Adrenal gland (tissue), 19 donors: ENCODE measurements at places on chromosomes 4 and X. TPM values are rescaled to one million over a fixed set of nuclear protein-coding genes. Genes with fewer than 3 reads are reported as not detected.

DNA sequence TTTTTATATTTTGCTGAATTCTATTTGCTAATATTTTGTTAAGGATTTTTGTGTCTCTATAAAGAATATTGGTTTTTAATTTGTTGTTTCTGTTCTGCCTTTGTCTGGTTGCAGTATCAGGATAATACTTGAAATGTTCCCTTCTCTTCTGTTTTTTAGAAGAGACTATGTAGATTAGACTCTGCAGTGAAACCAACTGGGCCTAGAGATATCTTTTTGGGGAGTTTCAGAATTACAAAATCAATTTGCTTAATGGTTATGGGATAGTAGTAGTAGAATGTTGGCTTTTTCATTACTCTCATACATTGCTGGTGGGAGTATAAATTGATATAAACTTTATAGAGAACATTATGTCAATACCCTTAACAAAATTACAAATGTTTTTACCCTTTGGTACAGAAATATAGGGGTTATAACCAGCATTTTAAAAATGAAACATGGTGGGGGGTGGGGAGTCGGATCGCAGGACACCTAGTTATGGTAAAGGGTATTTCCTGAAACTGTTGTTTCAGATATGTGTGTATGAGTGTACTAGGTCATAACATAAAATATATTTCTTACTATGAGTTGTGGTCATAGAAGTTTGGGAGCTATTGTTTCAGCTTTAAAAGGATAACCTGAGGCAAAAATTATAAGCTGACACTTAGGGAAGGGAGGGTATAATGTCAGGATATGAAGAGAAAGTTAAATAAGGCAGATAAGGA, 29.0 kb downstream of the CLOCK start:
- no peaks in the 10 kb centered on the region for H3K36me3 ChIP-seq
- no peaks in the 10 kb centered on the region for H3K4me1 ChIP-seq
- H3K27ac ChIP-seq: no peak overlapping the region
- no peak overlapping the region for H3K4me3 ChIP-seq
- H3K27me3 ChIP-seq: no peaks in the 10 kb centered on the region

- peaks cover 6% of the 10 kb centered on the region for H3K27me3 ChIP-seq
- no peak for DNase-seq
- no peaks in the 10 kb centered on the region for H3K4me1 ChIP-seq
- H3K36me3 ChIP-seq: no peaks in the 10 kb centered on the region
Measured at GRCh38 chrX:106612393-106612763, 600 bp downstream of the RADX start.

VEGFD gene
- 0.86 TPM for polyA plus RNA-seq

PPP1R2C gene
- polyA plus RNA-seq: not detected

DNA sequence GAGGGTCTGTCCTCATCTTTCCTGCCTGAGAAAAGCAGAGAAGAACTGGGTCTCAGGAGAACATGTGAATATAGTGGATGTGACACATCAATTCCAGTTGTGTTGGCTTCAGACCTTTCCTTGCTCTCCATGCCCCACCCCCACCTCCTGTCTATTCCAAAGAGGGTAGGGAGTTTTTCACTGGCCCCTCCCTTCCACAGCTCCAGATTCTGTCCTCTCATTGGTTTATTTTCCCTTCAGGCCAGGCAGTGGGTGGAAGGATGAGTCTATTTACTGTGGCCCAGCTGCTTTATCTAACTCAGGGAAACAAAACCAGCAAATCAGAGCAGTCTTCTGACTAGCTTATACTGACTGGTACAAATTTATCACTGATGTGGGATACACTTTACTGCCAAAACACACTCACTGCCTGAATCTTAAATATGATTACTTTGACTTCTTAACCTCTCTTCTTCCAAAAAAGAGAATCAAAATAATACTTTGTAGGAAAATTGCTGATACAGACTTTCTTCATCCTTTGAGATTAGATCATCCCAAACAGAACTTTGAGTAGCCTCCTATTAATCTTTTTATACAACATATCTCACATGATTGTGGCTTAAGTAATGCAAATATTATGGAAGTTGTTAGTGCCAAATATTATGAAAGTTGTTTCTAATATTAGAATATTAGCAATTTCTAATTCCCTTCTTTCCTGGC, 221.2 kb downstream of the MID1 start:
- DNase-seq: no peak
- no peaks in the 10 kb centered on the region for H3K4me1 ChIP-seq
- H3K36me3 ChIP-seq: no peaks in the 10 kb centered on the region
- no peak overlapping the region for H3K27ac ChIP-seq
- no peak overlapping the region for H3K4me3 ChIP-seq
- H3K27me3 ChIP-seq: no peaks in the 10 kb centered on the region

- no peak overlapping the region for H3K4me3 ChIP-seq
- no peaks in the 10 kb centered on the region for H3K4me1 ChIP-seq
- no peak overlapping the region for H3K27ac ChIP-seq
Measured at GRCh38 chr4:100317032-100317864, 127.0 kb upstream of the DDIT4L start.

MAGEA2B gene
- not detected for polyA plus RNA-seq

ARSJ gene
- polyA plus RNA-seq: 2.5 TPM

DNA sequence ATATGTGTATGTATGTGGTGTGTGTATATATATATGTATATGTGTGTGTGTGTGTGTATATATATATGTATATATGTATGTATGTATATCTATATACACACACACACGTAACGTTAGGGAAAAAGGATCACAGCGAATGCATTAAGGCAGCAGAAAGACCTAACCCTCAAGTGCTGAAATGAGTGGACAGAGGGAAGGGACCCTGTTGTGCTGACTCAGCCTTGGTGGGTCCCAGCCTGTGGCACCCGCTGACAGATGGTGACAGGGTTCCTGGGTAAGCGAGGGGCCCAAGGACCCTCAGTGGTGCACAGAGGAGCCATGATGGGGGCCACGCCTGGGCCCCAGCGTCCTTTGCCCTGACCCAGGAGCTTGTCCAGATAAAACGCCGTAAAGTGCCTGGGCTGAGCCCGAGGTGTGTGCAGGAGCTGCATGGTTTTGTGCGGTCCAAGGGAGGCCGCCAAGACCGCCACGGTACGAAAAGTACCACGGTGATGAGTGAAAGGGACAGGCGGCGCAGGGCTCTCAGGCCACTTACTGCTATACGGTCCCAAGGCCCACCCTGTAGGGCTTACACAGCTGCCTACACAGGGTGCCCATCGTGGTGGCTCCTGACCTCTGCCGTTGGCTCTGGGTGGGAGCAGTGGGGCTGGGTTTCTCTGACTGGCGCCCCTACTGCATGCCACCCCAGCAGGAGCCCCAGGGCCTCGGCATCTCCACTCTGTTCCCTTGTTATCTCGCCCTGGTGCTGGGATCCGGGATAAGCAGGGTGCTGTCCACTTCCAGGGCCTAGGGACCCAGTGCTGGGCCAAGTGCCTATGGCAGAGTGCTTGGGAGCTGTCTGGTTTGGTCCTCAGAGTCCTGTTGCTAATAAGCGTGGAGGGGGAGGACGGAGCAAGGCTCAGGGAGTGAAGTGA, 10.0 kb downstream of the SH3BP2 start:
- no peak overlapping the region for H3K27ac ChIP-seq
- no peaks in the 10 kb centered on the region for H3K27me3 ChIP-seq
- no peak for DNase-seq
- H3K36me3 ChIP-seq: no peaks in the 10 kb centered on the region
- no peak overlapping the region for H3K4me3 ChIP-seq

DNA sequence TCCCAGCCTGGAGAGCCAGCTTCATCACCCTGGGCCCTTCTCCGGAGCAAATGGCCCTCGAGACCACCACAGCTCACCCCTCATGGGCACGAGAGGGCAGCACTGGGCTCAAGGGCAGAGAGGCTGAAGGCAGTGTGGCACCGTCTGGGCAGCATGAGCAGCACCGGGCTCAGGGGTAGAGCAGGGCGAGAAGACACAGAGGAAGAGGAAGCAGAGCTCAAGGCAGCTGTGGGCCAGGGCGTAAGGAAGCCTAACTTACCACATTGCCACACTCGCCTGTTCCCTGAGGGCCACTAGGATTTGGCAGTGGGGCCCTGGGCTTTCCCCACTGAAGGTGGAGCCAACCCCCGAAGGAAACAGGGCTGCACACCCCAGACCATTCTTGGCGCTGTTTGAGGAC, 15.5 kb downstream of the ZNF185 start:
- H3K4me1 ChIP-seq: no peaks in the 10 kb centered on the region
- no peaks in the 10 kb centered on the region for H3K27me3 ChIP-seq
- no peaks in the 10 kb centered on the region for H3K36me3 ChIP-seq
- DNase-seq: no peak
- H3K4me3 ChIP-seq: no peak overlapping the region

SMIM10L2A gene
- 39.1 TPM for polyA plus RNA-seq

KIAA0232 gene
- 27.1 TPM for polyA plus RNA-seq

F8A3 gene
- polyA plus RNA-seq: 3.0 TPM

GRCh38 chr4:41658163-41658562, 90.4 kb downstream of the PHOX2B start:
- H3K27ac ChIP-seq: no peak overlapping the region
- H3K27me3 ChIP-seq: no peaks in the 10 kb centered on the region
- H3K36me3 ChIP-seq: no peaks in the 10 kb centered on the region
- no peaks in the 10 kb centered on the region for H3K4me1 ChIP-seq

DNA sequence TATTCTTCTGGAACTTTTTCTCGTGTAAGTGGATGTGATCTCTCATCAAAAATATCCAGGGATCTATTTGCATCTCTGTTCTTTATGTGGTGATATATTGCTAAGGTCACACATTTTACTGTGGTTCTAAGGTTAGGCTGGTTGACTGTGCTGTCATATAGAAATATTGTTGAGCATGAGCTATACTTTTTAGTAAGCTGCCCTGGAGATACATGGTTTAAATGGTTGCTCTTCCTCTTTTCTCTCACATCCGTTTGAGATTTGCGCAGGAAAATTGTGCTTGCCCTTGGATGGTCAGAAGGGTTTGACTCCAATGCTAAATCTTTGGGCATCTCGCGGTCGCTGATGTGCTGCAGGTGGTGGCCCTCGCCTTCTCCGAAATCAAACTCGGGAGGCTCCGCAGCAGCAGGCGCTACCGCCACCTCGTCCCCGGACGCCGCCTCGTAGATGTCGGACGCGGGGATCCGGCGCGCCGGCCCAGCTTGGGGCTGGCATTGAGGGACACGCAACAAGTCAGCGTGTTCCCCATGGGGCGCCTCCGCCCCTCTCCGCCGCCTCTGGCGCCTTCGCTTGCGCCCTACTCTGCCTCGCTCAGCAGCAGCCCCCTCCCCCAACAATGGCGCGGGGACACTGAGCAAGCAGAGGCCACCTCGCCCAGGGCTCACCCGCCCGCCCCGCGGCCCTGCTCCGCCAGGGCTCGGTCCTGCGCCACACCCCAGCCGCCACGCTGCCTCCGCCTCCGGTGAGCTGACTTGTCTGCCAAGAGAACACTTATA, 154.5 kb downstream of the MSN start:
- DNase-seq: no peak
- H3K27ac ChIP-seq: no peak overlapping the region
- no peaks in the 10 kb centered on the region for H3K36me3 ChIP-seq
- peak overlapping the region; percentile 25 for H3K4me3 ChIP-seq
- peaks cover 27% of the 10 kb centered on the region for H3K27me3 ChIP-seq
- H3K4me1 ChIP-seq: no peaks in the 10 kb centered on the region

COL4A6 gene
- 1.1 TPM for polyA plus RNA-seq

ALB gene
- polyA plus RNA-seq: 15.9 TPM

RIBC1 gene
- polyA plus RNA-seq: 1.9 TPM

DNA sequence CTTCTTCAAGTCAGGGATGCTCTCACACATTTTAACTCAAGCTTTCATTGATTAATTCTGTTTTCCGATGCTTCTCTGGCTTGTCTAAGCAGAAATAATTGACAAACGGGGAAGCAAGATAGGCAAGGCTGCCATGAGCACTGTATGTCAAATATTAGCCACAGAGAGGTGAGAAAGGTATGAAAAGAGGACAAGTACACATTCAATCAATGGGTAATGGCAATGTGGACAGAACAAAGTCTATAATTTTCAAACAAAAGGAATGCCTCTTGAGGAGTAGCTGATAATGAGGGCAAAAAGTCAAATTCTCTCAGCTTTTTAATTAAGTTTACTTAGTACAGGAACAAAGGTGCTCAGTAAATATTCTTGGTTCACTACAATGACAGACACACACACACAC, 19.6 kb downstream of the COX7B2 start:
- H3K27me3 ChIP-seq: no peaks in the 10 kb centered on the region
- no peak overlapping the region for H3K27ac ChIP-seq
- H3K36me3 ChIP-seq: no peaks in the 10 kb centered on the region
- H3K4me1 ChIP-seq: no peaks in the 10 kb centered on the region

GRCh38 chr4:169032883-169033645, 23.0 kb upstream of the CBR4 start:
- no peaks in the 10 kb centered on the region for H3K36me3 ChIP-seq
- no peaks in the 10 kb centered on the region for H3K27me3 ChIP-seq
- DNase-seq: no peak
- H3K4me3 ChIP-seq: no peak overlapping the region

DNA sequence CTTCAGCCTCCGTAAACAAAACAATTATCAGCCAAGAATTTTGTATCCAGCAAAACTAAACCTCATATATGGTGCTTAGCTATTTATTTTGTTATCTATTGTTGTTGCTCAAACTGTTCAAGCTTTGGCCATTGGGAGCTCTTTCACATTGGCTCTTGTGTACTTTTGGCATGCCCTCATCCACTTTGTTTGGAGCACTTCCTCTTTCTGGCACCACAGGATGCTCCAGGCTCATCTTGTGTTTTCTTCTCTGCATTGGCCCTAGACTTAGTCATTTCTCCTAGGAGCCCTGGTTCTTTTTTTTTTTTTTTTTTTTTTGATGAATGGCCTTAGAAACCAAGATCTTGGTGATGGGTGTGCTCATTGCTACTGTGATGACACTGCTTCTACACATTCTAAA, 74.5 kb downstream of the DIPK2B start:
- no peaks in the 10 kb centered on the region for H3K4me1 ChIP-seq
- no peaks in the 10 kb centered on the region for H3K27me3 ChIP-seq
- no peak for DNase-seq
- H3K4me3 ChIP-seq: no peak overlapping the region
- no peaks in the 10 kb centered on the region for H3K36me3 ChIP-seq
- no peak overlapping the region for H3K27ac ChIP-seq

DNA sequence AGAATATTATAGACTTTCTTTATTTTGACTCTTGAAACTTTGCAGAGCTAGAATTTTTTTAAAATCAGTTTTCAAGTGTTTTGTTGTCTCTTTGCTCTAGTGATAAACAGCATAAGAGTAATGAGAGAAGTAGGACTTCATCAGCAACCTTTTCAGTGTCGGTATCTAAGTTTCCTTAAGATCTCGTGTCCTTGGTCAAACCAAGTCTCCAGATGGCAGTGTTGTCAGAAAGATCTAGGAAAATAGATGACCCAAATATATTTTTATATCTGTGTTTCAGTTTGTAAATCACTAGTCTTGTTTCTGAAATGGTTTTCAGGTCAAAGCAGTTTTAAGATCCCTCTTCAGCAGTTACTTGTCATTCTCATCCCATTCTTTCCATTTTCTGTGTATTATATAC, 438.3 kb downstream of the RAPGEF2 start:
- peaks cover 3% of the 10 kb centered on the region for H3K4me1 ChIP-seq
- DNase-seq: no peak
- H3K27me3 ChIP-seq: no peaks in the 10 kb centered on the region
- no peak overlapping the region for H3K27ac ChIP-seq
- H3K36me3 ChIP-seq: no peaks in the 10 kb centered on the region
- H3K4me3 ChIP-seq: no peak overlapping the region

DNA sequence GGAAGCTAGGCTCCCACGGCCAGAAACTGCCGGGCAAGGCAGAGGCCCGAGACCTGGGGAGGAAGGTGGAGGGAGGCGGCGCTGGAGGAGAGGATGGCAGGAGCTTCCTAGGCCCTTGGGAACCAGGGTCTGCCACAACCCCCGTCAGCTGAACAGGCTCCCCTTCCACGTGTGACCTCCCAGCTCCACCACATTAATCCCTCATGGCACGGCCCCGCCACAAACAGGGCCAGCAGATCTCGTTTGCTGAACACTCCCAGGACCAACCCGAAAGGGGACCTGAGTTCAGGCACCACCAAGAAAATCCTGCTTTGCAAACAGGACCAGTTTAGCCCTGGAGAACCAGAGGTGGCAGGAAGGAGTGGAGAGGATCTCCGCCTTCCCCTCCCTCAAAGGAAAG, 62.7 kb downstream of the FHDC1 start:
- no peak overlapping the region for H3K27ac ChIP-seq
- H3K27me3 ChIP-seq: no peaks in the 10 kb centered on the region
- DNase-seq: no peak
- H3K4me1 ChIP-seq: no peaks in the 10 kb centered on the region
